ENCODE measurements at places on chromosomes 5 and 9.

- no peak for DNase-seq
These were observed 607.5 kb downstream of the IRX1 start for GRCh38 chr5:4203146-4203545.

GRCh38 chr9:12230708-12231107 lies 462.5 kb upstream of the TYRP1 start:
- DNase-seq, result no peak

DNA sequence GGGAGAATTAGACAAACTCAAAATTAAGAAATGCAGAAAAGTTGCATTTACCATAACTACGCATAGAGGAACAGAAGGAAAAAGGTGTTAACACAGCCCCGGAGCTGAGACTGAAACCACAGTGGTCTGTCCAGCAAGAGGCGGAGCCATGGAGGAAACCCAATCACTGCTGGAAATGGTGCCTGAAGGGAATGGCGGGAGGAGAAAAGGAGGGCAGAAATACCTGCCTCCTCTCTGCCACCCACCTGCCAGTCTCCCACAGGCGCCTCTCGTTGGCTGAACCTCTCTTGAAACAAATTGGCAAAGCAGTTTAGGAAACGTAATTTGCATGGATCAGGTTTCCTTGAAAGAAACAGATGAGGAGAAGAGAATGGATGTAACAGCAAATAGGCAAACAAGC lies 9.7 kb upstream of the PRKACG start:
- DNase-seq, result no peak

DNA sequence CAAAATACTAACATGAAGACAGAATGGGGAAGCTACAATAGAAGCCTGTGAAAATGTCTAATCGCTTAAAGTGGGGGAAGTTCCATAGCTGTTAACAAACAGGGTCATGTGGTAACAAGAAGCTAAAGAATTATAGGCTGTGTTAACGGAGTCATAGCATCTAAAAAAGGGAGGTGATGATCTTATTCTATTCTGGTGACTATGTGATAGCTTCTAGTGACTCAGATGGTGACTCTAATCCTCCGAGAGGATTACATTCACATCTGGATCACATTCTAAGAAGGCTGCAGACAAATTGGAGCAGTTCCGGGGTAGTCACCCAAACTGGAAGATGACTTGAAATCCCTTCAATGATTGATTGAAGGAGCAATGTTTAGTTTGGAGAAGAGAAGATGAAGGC lies 142.1 kb downstream of the LIFR start:
- no peak for DNase-seq

GRCh38 chr5:61884252-61884855 lies 421.7 kb upstream of the KIF2A start:
- DNase-seq, result no peak

GRCh38 chr5:93793159-93793781 lies 51.9 kb upstream of the POU5F2 start:
- DNase-seq, result no peak

- no peak for DNase-seq
These were observed 198.0 kb downstream of the GNA14 start for GRCh38 chr9:77450085-77450475.

- no peak for DNase-seq
These were observed 96.5 kb downstream of the ARHGAP26 start for GRCh38 chr5:142866563-142867275.

DNA sequence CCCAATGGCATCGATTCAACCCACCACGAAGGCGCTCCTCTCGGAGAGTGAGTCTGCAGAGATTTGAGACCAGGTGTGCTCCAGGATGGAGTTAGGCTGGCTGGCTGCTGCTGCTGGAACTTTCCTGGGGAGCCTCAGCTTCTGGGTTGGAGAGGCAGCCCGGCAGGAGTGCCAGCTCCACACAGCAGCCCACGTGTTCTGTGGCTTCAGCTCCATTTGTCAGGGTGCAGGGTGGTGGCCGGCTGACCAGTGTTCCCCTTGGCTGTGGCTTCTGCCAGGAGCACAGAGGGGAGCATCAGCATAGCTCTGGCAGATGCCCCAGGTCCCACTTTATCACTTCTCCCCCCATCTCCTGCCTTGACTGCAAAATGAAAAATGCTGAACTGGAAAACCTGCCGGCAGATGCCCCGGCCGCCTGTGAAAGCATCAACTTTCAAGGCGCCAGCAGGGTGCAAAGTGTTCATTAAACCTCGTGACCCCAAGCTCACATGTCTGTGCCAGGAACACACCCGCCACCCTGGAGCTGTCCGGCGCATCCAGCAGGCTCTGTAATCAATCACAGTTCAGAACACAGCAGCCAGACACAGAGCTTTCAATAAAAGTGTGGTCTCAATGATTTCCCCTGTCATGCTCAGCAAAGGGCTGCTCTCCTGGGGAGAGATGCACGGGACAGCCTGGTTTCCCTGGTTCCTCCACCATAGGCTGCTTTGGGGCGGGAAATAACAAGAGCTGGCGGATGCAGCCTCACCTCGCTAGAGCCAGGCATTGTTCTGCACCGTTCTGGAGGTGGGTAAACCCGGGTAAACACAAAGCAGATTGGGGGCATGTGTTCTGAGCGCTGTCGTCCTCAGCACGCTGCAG lies 53.2 kb downstream of the TRIP13 start:
- no peak for DNase-seq

GRCh38 chr9:131707733-131708157 lies 32.1 kb downstream of the RAPGEF1 start:
- DNase-seq, result no peak

GRCh38 chr9:114499528-114499927 lies 5.7 kb downstream of the WHRN start:
- DNase-seq, result no peak

- no peak for DNase-seq
These were observed 875 bp downstream of the TPM2 start for GRCh38 chr9:35688558-35689541.

DNA sequence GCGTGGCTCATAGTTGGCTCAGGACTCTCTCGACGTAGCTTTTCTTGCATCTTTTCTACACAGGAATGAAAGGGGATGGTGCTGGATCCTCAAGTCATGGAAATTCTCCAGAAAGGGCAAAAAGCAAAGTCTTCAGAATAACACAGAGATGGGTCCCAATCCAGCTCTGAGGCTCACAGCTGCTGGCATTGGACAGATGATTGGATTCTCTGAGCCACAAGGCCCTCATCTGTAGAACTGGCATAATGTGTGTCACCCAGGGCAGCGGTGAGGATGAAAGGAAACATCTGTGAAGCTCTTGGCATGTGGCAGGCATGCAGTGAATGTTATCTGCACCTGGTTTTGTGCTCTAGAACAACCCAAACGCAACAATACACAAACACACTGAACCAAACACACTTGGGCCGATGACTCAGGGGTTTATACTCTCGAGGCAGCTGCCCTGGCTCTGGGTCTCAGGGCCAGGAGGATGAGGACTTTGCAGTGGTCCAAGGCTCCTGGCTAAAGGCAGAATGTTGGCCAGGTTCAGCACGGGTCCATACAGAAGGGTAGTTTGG lies 64.0 kb upstream of the UBTD2 start:
- no peak for DNase-seq

- peak; percentile 77 for DNase-seq
These were observed 95.8 kb downstream of the PLPP1 start for GRCh38 chr5:55438998-55439397.

DNA sequence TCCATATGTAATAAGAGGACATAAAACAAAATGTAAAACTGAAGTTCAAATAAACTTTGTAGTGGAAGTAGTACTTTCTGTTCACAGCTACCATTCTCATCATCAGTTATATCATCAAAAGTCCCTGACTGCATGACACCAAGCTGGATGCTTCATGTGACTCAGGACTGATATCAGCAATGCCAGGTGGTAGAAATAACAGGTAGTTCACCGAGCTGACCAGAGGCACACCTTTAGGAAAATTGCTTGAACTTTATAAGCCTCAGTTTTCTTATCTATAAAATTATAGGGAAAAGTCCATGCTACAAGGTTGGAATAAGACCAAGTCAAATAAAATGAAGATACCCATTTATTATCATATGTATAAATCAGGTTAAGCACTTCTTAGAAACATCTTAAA lies 124.9 kb upstream of the PTGER4 start:
- no peak for DNase-seq

GRCh38 chr5:180128671-180129261 lies 57.2 kb upstream of the RNF130 start:
- no peak for DNase-seq

DNA sequence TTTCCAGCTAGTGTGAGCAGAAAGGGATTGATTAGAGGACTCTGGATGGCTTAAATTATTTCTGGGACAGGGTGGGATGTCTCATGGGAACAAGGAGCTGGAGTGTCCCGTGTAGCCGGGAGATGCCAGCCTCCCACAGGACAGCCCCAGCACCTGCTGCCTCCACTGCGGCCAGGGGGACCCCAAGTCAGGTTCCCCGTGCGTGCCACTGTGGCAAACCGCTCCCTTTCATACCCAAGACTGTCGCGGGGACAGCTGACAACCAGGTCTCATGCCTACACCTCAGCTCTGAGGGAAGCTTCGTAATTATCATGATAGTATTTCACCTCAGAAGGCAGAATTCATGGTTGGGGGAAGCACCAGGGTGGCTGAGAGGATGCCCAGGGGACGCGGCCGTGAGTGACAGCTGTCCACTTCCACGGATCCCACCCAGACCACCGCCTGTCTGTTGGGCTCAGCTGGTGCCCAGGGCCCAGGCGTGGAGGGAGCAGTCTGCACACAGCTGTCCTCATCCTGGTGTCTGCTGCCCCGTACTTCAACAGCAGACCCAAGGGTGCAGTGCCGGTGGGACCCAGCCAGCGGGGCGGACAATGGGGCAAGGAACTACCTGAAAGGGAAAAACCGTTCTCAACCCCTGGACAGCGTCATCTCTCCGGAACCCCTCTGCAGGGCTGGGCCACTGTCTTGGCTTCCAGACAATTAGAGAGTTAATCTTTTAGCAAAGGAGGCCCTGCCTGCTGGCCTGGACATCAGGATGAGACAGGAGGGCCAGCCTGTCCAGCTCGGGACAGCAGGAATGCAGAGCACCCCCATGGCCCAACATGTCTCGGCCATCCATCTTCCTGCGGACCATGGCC lies 166.9 kb downstream of the OLFM1 start:
- no peak for DNase-seq

All from ascending aorta (tissue), 2 donors.